SHP77 (cell line): ENCODE measurements at places on chromosomes 5 and 9.

DNA sequence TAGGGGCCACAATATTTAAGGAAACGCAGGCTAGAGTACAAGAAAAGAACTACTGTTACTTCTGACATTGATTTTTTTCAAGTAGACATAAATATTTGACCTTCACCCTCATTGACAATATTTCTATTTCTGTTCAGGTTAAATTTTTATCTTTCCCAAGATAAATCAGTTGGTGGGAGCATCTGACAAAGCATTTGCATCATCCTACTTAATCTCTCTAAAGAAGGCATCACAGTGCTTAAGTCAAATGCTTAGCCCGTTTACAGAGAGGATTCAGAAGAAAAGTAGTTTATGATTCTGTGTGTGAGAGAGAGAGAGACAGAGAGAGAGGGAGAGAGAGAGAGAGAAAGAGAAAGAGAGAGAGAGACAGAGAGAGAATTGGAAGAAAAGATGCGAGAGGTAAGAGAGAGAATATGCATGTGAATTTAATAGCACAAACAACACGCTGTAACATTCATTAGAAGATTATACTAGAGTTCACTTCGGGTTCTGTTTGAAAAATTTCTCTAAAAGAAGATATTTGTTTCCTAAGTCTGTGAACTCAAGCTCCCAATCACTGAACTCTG is 1093.3 kb upstream of the CDH6 start:
- DNase-seq: peak; percentile 59

- DNase-seq: no peak
Observed at GRCh38 chr5:93403141-93403928, 177.7 kb downstream of the NR2F1-AS1 start.

- no peak for DNase-seq
Observed at GRCh38 chr5:96783326-96783725, 24.4 kb downstream of the ERAP1 start.

- DNase-seq: peak; percentile 21
Observed at GRCh38 chr9:2727966-2728613, 10.8 kb downstream of the KCNV2 start.

- DNase-seq: no peak
Observed at GRCh38 chr5:81313686-81314085, 12.3 kb downstream of the ZCCHC9 start.
